ENCODE measurements at places on chromosomes 7 and 10. TPM values are rescaled to one million over a fixed set of nuclear protein-coding genes. Genes with fewer than 3 reads are reported as not detected.

DNA sequence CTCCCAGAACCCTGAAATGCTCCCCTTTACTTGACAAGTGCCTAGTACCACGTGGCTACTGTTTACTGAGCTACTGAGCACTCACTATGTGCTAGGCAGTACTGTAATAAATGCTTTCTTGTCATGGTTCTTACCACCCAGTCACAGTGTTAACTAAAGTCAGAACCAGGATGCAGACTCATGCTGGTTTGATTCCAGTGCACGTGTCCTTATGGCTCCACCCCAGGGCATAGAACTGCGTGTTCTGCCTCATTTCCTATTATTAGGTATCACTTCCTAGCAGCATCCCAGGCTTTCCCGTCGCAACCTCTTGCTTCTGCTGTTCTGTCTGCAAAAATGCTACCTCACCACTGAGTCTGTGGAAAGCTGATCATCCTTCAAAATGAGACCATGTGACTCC lies 71.7 kb upstream of the DOCK1 start:
- DNase-seq: no peak
- H3K27ac ChIP-seq: no peak overlapping the region
- no peaks in the 10 kb centered on the region for H3K36me3 ChIP-seq
- H3K4me3 ChIP-seq: no peak overlapping the region

DNA sequence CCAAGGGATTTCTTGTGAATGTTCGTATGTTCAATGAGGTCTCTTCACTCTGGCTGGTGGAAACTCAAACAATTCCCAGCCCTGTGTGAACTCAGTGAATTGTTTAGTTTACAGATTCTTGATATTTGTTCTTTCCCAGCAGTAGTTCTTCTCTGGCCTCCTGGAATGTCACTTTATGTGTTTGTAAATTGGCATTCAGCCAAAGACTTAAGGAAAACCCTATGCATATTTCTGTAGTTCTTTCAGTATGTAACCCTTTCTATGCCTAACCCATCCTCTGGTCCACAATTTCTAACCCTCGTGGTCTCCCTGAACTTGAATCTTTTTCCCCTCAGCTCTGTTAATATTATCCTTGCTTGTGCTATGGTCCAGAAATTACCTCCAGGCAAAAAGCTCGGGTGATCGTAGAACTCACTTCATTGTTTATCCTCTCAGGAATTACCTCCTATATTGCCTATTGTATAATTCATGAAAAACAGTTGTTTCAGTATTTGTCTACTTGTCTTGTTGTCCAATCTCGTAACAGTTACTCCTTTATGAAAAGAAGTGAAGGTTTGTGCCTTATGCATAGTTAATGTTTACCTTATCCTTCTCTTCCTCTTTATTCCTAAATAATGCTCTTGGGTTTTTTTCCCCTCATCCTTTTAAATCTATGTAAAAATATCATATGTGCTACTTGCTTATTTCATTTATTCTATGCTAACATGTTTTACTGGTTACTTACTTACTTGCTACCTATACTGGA lies 23.7 kb upstream of the AGR3 start:
- H3K27me3 ChIP-seq: no peaks in the 10 kb centered on the region
- H3K36me3 ChIP-seq: no peaks in the 10 kb centered on the region
- no peak for DNase-seq
- H3K27ac ChIP-seq: no peak overlapping the region

Gene LRGUK
- total RNA-seq: 0.14 TPM

DNA sequence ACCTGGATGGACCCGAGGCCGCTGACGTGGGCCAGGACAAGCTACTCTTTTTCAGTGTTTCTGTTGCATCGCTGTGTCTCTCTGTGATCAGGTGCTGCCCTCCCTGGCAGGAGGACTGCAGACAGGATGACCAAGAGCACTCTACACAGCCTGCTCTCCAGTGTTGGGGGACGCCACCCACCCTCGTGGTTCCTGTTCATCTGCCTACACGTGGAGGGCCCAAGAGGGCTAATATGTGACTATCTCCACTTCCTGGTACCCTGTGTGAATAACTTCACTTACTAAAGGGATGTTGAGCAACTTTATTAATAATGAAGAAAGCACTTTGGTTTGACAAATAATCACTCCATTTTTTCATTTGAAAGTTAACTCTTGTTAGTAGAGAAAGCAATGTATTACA lies 101.3 kb downstream of the EGFR start:
- DNase-seq: no peak
- H3K4me1 ChIP-seq: no peaks in the 10 kb centered on the region
- no peak overlapping the region for H3K27ac ChIP-seq

DNA sequence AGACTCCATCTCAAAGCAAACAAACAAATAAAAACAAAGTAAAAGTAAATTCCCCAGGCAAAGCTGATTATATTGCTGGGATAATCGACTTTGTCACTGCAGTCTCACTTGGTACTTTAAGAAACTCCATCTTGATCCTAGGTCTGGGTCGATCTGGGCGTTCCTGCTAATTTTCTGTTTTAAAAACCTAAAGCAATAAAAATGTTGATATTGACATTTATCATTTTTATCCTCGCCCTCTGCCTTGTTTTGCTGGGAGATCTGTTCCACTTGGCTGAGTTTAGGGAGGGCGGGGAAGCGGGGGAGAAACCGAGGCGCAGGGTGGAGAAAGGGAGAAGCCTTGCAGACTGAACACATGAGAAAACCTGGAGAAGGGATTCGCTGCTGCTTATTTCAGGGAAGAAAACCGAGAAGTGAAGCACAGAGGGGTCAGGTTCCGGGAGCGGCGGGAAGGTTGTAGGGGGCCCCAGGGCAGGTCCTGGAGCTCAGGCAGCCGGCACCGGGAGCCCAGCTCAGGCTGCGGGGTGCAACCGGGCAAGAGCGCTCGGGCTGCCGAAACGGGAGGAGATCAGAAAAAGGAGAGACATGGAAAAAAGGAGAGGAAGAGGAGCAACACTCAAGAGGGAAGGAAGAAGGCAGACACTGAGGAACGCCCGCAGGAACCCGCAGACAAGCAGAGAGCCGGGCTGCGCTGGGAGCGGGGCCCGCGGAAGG lies 27.3 kb upstream of the KMT2C start:
- H3K27me3 ChIP-seq: no peaks in the 10 kb centered on the region
- peak overlapping the region; percentile 88 for H3K27ac ChIP-seq

Gene EVX1
- total RNA-seq: not detected

Gene PRKAR2B
- 3.9 TPM for total RNA-seq

GRCh38 chr7:122844191-122844988 lies 41.9 kb downstream of the CADPS2 start:
- no peaks in the 10 kb centered on the region for H3K36me3 ChIP-seq
- no peaks in the 10 kb centered on the region for H3K27me3 ChIP-seq
- no peak for DNase-seq
- H3K4me1 ChIP-seq: no peaks in the 10 kb centered on the region
- H3K27ac ChIP-seq: no peak overlapping the region

DNA sequence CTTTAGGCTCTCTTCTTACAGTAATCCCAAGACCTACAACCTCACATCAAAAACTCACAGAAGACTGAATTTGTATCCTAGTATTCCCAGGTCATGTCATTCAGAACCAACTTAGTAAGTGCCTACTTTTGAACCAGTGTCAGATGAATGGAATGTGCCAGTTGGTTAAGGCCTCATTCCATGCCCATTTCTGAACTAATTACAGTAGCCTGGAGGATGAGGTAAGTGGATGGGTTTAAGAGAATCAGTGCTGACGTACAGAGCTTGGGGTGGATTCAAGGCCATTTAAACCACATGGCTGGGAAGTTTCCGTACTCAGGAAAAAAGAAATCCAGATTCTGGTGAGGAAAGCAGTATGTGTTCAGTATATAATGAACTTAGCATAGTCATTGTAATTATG lies 21.9 kb upstream of the FOXP2 start:
- DNase-seq: no peak
- no peaks in the 10 kb centered on the region for H3K36me3 ChIP-seq
- H3K4me3 ChIP-seq: no peak overlapping the region
- peak overlapping the region; percentile 44 for H3K27ac ChIP-seq
- peaks cover 3% of the 10 kb centered on the region for H3K4me1 ChIP-seq

GRCh38 chr7:29282819-29283414 lies 88.3 kb downstream of the CHN2 start:
- no peak overlapping the region for H3K4me3 ChIP-seq
- H3K27me3 ChIP-seq: no peaks in the 10 kb centered on the region
- no peaks in the 10 kb centered on the region for H3K36me3 ChIP-seq
- no peaks in the 10 kb centered on the region for H3K4me1 ChIP-seq
- no peak overlapping the region for H3K27ac ChIP-seq
- DNase-seq: no peak

- no peaks in the 10 kb centered on the region for H3K27me3 ChIP-seq
- no peak overlapping the region for H3K4me3 ChIP-seq
- H3K36me3 ChIP-seq: no peaks in the 10 kb centered on the region
- no peak overlapping the region for H3K27ac ChIP-seq
Measured at GRCh38 chr10:48330269-48330668, 23.8 kb downstream of the MAPK8 start.

GRCh38 chr10:75746356-75746755 lies 314.9 kb downstream of the LRMDA start:
- H3K36me3 ChIP-seq: no peaks in the 10 kb centered on the region
- H3K27ac ChIP-seq: no peak overlapping the region
- no peaks in the 10 kb centered on the region for H3K27me3 ChIP-seq
- no peak overlapping the region for H3K4me3 ChIP-seq
- no peak for DNase-seq

- H3K27me3 ChIP-seq: no peaks in the 10 kb centered on the region
Measured at GRCh38 chr10:28676326-28676967, 874 bp upstream of the BAMBI start.

DNA sequence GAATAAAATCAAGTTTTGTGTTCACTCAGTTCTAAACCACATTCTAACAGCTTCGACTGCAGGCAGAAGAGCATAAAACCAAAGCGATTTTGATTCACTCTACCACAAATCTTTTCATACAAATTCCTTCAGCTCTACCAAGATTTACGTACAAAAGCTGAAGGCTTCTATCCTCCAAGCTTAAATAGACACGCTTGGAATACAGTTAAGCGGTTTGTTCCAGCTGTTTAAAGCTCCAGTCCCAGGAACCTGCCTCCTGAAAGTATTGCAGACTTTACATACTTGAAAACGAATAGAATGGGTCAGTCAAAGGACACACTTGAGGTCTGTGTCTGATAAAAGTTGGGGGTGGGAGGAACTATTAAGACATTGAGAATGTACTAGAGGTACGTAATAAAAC lies 102.9 kb downstream of the MPP7 start:
- H3K36me3 ChIP-seq: no peaks in the 10 kb centered on the region
- H3K4me1 ChIP-seq: peaks cover 30% of the 10 kb centered on the region
- no peaks in the 10 kb centered on the region for H3K27me3 ChIP-seq

Gene LIPN
- total RNA-seq: not detected

DNA sequence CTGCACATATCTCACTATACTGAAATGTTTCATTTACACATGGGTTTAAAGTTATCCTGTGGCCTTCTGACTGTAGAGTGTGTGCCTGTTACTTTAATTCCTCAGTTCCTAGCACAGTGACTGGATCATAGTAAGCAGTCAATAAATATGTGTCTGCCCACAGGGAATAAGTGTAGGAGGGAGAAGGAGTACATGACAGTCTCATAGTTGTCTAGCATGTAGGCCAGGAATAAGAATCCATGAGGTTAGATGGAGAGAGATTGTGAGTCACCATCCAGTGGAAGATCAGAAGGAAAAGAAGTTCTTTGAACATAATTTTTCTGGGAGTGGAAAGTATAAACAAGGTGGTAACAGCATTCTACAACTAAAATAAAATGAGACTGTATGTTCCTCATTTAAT lies 36.6 kb upstream of the SEMA3A start:
- no peak for DNase-seq
- H3K27me3 ChIP-seq: no peaks in the 10 kb centered on the region
- peaks cover 3% of the 10 kb centered on the region for H3K4me1 ChIP-seq
- no peak overlapping the region for H3K27ac ChIP-seq
- H3K36me3 ChIP-seq: no peaks in the 10 kb centered on the region
- H3K4me3 ChIP-seq: no peak overlapping the region

GRCh38 chr10:62527019-62527827 lies 153.1 kb downstream of the ZNF365 start:
- H3K4me3 ChIP-seq: no peak overlapping the region
- no peaks in the 10 kb centered on the region for H3K36me3 ChIP-seq
- H3K4me1 ChIP-seq: no peaks in the 10 kb centered on the region
- no peak overlapping the region for H3K27ac ChIP-seq
- DNase-seq: no peak

DNA sequence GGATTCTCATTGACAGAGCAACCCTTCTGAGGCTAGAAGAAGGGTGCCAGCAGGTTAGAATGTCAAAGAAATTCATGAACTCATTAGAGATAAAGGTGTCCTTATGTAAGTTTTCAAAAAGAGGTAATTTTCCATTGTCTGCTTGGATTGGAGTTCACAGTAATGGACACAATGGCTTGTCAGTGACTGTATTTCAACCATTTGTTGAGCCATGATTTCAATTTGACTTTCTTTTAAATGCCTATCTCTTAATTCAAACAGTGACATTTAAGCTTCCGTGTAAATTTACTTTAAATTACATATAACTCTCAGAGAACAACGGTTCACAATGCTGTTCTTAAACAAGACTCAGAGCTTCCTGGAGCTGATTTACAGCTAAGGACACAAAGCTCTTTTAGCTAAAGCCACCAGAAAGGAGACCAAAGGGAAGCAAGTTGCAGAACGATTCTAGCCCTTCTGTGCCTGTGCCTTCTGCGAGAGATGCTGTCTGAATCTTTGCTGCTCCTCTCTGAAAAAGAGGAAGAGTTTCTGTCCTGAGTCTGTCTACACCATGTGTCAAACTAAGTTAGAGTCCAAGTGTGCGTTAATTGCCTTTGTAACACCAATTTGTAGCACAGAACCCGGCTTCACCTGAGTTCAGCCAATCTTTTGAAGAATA lies 42.2 kb upstream of the PFKP start:
- no peak for DNase-seq
- H3K36me3 ChIP-seq: no peaks in the 10 kb centered on the region
- H3K4me1 ChIP-seq: no peaks in the 10 kb centered on the region
- H3K4me3 ChIP-seq: no peak overlapping the region

DNA sequence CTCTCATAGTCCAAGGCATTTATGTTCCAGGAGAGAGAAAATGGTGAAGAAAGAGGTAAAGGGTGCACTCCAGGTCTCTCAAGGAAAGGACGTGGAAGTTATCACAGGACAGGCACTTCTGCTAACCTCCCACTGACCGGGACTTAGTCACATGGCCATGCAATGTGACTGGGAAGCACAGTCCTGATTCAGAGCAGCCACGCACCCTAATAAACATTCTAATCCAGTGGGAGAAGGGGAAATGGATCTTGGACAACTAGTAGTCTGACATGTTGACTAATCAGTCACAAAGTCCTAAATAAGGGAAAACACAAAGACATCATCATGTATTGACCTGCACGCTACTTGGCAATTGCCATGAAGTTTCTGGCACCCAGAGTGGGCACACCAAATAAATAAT lies 417.5 kb upstream of the ZMIZ1 start:
- H3K27me3 ChIP-seq: no peaks in the 10 kb centered on the region
- H3K4me3 ChIP-seq: no peak overlapping the region
- no peak for DNase-seq
- H3K4me1 ChIP-seq: no peaks in the 10 kb centered on the region

Gene CTBP2
- total RNA-seq: 62.8 TPM

Gene IL2RA
- total RNA-seq: 21.0 TPM

Gene MSMB
- total RNA-seq: not detected

GRCh38 chr10:113890769-113891168 lies 36.3 kb downstream of the NHLRC2 start:
- DNase-seq: no peak
- peaks cover 4% of the 10 kb centered on the region for H3K4me1 ChIP-seq
- no peak overlapping the region for H3K4me3 ChIP-seq
- H3K36me3 ChIP-seq: peaks cover 10% of the 10 kb centered on the region
- H3K27ac ChIP-seq: no peak overlapping the region

GRCh38 chr10:59623133-59624121 lies 86.2 kb downstream of the SLC16A9 start:
- no peaks in the 10 kb centered on the region for H3K27me3 ChIP-seq
- no peak for DNase-seq
- H3K4me3 ChIP-seq: peak overlapping the region; percentile 13
- H3K27ac ChIP-seq: no peak overlapping the region
- H3K36me3 ChIP-seq: no peaks in the 10 kb centered on the region

Gene IKZF1
- total RNA-seq: 24.4 TPM
